ENCODE measurements at places on chromosomes 4 and X.
A peak's percentile ranks its signal among the peaks of the same experiment; 100 is the strongest.

DNA sequence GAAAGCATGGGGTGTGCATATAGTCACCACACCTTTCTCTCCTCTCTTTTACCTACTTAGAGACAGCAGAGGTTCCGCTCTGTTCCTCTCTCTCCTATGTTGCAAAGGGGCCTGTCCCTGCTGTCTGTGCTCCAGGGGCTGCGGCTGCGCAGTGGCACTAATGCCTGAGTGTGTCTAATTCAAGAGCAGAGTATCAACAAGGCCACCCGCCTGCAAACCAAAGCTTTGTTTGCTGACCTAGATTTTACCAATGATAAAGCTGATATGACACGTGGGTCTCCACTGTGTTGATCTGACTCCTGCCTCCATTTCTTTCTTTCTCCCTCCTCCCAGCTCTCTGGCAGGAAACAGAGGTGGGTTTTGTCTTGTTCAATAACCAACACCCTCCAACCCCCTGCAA is 74.9 kb downstream of the NSG1 start:
- ATAC-seq, result peak; percentile 47

DNA sequence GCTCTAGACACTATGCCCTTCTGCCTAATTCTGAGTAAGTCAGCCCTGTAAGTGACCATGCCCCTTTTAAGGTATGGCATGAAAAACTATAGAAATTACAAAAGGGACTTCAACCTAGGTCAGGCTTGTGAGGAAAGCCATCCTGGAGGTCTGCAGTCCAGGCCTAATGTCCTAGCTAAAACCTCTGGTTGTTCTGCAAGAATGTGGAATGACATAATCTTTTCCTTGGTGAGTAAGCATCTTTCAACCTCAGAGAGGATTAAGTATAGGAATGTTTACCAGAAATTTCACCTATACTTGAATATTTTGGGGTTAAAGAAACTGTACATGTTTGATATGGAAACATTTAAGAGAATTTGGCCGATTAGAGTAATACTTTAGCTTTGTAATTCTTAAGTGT is 23.8 kb upstream of the HPSE start:
- no peak for ATAC-seq

DNA sequence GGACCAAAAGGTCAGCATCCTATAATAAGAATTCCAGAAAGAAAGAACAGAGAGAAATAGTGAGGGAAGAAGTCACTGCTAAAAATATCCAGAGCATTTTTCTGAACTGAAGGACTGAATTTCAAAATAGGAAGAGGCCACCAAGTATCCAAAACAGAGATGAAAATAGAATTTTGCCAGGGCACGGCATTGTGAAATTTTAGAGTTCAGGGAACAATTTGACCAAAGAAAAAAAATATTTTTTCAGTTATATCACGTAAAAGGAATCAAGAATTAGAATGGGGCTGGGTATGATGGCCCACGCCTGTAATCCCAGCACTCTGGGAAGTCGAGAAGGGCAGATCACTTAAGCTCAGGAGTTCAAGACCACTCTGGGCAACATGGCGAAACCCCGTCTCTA is 65.4 kb downstream of the FGFBP1 start:
- ATAC-seq, result no peak

GRCh38 chr4:66653937-66654336 is 891.4 kb downstream of the CENPC start:
- no peak for ATAC-seq

DNA sequence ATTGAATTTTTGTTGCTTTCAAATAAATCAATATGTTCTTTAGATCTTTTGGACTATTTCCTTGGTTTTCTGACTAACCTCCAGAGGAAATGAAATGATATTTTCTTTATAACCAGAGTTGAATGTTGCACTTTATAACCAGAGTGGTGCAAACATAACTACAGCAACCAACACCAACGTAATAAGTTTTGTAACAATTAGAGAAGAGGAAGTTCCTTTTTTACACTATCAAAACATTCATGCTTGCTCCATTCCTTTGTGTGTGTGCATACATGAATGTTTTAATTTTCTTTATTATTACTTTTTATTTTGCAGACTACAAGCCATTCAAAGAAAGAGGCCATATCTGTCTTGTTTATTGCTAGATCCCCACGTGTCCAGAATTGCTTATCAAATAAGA is 193.0 kb upstream of the PPP3CA start:
- no peak for ATAC-seq

DNA sequence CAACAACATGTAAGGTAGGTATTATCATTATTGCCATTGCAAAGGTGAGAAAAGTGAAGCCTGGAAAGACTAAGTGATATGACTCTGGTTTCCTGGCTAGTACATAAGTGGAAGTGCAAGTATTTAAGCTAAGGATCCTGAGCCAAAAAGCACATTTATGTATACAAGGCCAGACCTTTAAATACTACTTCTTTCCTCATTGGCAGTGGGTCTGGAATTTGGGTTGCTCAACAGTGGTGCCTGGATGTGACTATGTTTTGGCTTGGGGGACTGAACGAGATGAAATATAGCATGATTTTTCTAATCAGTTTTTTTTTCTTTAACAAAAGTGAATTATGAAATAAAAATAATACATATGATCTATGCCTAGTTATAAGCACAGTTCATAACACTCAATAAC is 7.4 kb upstream of the FGF13 start:
- ATAC-seq, result no peak

GRCh38 chrX:54171527-54172250 is 11.4 kb downstream of the FAM120C start:
- ATAC-seq, result no peak

- no peak for ATAC-seq
Measured at GRCh38 chrX:129577473-129577872, 37.4 kb downstream of the OCRL start.

DNA sequence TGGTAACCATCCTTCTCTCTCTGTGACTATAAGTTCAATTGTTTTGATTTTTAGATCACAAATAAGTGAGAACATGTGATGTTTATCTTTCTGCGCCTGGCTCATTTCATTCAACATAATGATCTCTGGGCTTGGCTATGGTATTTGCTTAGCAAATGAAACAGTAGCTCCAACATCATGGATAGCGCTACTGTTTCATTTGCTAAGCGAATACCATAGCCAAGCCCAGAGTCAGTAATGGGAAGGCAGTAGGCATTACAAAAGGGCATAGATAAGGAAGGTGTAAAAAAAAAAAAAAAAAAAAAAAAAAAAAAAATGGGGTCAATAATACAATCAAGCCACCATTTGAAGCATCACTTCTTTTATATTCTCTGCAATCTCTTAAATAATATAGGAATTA is 469.0 kb upstream of the ATOH1 start:
- ATAC-seq, result no peak

GRCh38 chr4:14400307-14400706 is 602.0 kb upstream of the CPEB2 start:
- no peak for ATAC-seq

GRCh38 chrX:39397561-39398199 is 596.4 kb downstream of the MID1IP1 start:
- ATAC-seq, result no peak

DNA sequence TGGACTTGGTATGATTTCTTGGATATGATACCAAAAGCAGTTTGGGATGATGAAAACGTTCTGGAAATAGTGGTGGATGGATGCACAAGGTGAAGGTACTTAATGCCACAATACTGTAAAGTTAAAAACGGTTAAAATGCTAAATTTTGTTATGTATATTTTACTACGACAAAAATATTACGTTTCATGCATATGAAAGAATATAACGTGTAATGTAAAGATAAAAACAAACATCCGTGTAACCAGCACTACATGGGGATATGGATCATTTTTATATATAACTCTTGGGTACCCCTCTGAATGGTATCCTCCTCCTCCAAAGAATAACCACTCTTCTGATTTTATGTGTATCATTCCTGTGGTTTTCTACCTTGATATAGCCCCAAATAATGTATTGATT is 862 bp upstream of the CENPU start:
- no peak for ATAC-seq

- no peak for ATAC-seq
Measured at GRCh38 chrX:100328351-100328750, 81.7 kb downstream of the PCDH19 start.

- no peak for ATAC-seq
Measured at GRCh38 chr4:118282692-118283091, 70.1 kb downstream of the PRSS12 start.

DNA sequence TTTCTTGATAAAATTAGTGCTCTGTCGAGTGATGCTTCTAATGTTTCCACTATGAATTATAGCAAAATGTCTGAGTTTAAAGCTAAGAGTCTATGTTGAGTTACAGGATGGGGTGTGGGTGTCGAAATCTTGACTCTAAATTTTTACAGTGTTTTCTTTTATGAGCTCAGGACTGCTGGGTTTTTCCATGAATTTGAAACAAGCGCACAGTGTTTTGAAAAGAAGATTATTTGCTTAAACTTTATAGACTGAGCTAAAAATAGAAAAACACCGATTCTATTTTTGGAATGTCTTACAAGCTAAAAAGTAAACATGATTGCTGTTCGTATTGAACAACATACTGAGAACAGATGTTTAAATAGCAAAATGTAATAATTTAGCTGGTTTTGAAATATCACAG is 7.5 kb downstream of the PTTG2 start:
- no peak for ATAC-seq

DNA sequence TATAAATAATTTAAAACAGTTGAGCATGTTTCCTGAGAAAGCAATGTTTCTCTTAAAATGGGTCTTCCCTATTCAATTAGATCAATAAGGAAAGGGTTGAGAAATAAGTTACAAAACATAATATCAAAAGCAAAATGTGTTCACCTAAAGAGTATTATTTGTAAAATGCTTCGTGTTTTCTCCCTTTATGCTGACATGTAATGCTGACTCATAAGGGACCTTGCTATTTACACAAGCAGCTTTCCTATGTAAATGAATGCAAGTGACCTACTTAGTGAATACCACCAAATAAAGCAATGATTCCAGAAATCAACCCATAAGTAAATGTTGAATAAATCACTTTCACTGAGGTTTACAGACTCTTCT is 91.5 kb downstream of the ELOVL6 start:
- ATAC-seq, result no peak

GRCh38 chr4:88706574-88706973 is 8.9 kb upstream of the NAP1L5 start:
- no peak for ATAC-seq

DNA sequence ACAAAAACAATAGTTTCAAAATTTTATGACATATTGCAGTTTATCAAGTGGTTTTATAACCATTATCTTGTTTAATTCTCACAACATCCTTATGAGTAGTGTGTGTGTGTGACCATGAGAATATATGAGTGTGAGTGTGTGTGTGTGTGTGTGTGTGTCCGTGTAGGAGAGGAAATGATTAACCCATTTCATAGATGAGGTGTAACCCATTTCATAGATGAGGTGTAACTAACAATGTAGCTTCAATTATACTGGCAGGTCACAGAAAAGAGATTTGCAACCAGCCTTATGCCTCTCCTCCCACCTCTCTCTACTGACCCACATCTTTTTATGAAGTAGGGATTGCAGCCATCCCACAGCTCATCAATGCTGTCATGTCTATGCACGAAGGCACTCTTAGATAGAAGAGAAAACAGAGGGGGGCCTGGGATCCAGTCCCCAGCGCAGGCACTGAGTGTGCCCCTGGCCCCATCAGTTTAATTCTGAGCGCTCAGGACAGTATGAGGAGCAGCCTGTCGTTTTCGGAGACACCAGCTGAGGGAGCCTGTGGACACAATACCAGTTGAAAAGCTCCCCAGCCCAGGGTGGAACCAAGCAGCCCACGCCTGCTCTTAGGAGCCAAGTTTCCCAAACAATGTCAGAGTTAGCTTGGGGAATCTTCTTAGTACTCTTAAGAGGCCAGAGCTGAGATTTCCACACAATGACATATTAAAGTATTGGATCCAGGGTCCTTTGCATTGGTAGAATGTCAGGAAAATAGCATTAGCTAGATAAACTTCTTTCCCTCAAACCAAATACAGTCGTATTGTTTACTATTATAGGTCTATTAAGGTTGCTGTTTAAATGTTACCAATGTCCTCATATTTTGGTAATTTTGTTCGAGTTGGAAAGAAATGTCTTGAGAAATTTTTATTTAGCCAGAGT is 88.6 kb downstream of the PALLD start:
- ATAC-seq, result peak; percentile 13

- no peak for ATAC-seq
Measured at GRCh38 chr4:659851-660250, 14.2 kb downstream of the ATP5ME start.

DNA sequence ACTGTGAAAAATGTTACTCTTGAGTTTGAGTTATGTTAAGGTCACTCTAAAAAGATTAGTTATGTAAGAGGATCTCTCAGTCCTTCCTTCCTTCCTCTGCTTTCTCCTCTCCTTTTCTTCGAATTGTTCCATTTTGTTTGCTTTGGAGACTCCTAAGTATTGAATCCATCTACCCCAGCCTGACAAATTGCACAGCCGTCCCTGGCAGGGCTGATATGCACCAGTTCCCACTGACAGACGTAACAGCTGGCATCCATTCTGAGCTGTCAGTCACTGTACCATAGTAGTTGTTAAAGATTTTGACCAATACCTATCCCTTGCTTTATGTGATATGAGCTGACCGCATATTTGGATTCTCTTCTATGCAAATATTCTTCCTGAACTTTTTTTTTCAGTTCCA is 210.7 kb upstream of the IGFBP7 start:
- ATAC-seq, result no peak

DNA sequence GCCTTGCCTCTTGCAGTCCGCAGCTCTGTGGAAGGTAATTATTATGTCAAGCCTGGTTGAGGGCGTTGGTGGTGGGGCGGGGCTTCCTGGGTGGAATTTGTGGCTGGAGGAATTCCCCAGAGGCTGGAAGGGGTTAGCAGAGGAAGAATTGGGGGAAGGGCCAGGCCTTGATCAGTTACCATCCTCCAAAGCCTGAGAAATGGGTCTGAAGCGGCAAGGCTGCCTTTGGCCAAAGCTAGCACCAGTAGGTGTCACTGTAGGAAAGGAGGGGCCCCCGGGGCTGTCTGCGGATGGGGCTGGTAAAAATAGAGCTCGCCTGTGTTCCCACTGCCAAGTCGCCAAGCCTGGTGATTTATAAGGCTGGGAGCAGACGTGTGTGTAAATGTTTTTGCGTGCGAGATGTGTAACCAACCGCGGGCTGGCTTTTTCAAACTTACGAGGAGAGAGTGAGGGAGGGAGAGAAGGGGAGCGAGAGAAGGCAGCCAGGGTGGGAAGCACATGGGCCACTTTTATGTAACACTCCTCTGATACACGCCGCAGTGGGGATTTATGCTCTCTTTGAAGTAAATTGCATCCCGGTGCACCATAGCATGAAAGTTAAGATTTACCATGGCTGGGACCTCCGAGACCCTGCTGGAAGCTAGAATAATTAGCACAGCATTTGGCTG is 367.0 kb downstream of the BCOR start:
- peak; percentile 75 for ATAC-seq

DNA sequence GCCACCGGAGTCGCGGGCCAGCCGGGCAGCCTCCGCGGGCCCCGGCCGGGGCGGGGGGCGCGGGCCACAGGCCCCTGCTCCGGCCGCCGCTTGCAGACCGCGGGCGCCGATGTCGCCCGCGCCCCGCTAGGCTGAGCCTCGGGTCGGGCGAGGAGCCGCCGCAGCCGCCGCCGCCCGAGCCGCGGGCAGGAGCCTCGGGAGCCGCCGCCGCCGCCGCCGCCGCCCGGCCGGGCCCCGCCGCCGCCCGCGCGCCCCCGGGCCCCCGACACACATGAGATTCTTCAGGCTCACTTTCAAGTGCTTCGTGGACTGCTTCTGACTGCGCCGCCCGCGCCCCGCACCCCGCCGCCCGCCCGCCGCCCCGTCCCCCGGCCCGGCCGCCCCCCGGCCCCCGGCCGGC is 345 bp downstream of the SLC6A8 start:
- ATAC-seq, result peak; percentile 18
